Hypothalamus (tissue), 51 donors: ENCODE measurements at places on chromosomes 1 and 21.

DNA sequence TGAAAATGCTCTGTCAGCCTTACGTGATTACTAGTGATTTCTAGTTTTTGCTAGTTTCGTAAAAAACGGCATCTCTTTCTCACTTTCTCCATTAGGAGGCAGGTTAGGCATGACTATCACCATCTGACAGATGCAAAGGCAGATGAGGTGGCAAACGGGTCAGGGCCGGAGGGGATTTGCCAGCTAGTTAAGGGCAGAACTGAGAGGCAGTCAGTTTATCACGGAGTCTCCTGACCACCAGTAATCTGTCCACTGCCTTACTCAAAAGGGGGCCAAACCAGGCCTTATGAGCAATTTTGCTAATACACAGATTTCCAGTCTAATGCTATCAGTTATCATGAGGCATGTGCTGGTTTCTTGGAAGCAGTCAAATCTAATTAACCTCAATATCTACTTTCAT is 159.3 kb downstream of the TSEN15 start:
- DNase-seq = no peak

- DNase-seq = no peak
Observed at GRCh38 chr1:205915354-205915990, 27.8 kb downstream of the SLC26A9 start.

DNA sequence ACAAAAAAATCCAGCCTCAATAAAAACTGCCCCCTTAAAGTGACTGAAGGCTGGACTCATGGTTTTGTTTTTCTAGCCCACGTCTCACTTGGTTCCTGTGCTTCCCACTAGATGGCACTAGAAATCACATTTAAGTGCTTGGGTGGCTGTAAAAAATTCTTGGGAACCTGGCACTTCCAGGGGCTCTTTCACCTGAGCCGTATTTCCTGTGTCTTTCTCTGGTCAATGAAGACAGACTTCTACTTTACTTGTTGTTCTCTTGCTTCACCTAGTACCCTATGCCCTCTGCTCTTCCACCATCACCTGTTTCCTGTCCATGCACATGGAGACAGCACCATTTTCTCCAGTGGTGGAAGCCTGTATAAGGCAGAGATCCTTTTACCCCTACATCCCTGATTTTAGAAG is 20.0 kb downstream of the METTL13 start:
- DNase-seq = no peak

- no peak for DNase-seq
Observed at GRCh38 chr1:119929643-119930315, 33.5 kb upstream of the ADAM30 start.

DNA sequence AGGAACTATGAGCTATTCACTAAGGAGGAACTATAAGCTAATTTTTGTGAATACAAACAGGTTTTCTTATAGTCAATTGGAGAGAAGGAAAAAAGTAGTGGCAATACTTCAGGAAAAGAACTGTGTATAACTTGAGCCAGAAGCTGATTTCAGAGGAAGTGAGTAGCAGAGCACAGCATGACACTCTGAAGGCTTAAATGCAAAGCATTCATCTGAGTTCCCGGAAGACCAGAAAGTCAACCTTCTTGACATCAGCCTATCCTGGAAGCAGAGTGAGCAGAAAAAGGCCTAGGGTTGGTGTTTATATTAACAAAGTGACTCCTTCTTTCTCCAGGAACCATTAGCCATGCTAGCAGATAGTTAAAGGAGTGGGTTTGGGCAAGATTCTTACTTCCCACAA is 545.2 kb downstream of the MRPL39 start:
- DNase-seq = no peak

GRCh38 chr1:66353257-66353656 is 180.7 kb upstream of the SGIP1 start:
- peak; percentile 67 for DNase-seq

GRCh38 chr1:195981448-195982139 is 626.6 kb downstream of the KCNT2 start:
- no peak for DNase-seq

DNA sequence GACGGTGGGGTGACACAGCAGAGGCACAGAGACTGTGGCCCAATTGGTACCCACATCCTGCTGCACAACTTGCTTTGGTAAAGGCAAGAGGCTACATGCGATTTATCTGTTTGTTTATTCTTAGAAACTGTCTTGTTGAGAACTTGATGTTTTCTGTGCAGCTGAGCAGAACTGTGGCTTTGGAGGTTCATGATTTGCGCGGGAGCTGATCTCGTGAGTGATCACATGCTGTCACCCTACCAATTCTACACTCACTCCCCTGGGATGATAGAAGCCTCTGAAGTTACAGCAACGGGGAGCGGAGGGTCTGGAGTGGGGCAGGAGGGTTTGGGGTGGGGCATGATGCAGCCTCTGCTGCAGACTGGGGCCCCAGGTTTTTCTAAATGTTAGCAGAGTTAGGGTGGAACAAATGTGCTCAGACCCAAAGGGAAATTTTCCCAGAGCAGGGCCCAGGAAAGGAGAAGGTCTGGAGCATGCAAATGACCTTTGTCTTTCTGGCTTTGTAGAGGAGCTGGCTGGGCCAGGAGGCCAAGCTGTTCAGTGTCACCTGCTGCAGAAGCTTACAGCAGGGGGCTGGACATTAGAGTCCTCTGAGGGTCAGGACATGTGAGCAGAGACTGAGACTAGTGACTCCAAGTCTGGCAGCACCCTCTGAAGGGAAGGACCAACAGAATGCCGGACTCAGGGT is 83.6 kb downstream of the GRIK3 start:
- DNase-seq = no peak

DNA sequence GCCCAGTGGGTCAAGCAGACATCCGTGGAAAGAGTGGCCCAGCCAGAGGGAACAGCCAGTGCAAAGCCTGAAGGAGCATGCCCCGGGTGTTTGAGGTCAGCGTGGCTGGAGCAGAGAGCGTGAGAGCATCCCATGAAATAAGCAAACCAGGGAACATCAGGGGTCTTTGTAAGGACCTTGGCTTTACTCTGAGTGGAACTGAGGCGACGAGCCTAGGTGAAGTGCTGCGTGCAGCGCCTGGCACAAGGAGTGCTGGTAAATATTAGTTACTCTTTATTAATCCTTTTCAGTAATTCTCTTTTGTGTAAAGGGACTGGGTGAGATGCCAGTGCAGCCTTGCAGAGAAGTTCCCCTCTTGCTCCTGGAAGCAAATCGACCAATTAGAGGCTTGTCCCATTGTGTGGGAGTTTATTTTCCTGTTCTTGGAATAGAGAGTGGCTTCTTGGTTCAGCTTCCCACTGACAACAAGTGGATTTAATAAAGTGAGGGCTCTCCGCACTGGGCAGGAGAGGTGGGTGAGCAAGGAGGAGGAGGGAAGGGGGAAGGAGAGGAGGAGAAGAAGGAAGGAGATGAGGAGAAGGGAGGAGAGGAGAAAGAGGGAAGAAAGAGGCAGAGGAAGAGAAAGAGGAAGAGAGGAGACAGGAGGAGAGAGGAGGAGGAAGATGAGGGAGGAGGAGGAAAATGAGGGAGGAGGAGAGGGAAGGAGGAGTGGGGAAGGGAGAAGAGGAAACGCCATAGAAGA is 37.6 kb upstream of the DISP3 start:
- DNase-seq = no peak

- no peak for DNase-seq
Observed at GRCh38 chr1:214494706-214495105, 56.7 kb downstream of the PTPN14 start.

- no peak for DNase-seq
Observed at GRCh38 chr1:153680120-153680403, 1.6 kb downstream of the NPR1 start.

- DNase-seq = no peak
Observed at GRCh38 chr1:211619033-211619996, 40.4 kb upstream of the SLC30A1 start.

DNA sequence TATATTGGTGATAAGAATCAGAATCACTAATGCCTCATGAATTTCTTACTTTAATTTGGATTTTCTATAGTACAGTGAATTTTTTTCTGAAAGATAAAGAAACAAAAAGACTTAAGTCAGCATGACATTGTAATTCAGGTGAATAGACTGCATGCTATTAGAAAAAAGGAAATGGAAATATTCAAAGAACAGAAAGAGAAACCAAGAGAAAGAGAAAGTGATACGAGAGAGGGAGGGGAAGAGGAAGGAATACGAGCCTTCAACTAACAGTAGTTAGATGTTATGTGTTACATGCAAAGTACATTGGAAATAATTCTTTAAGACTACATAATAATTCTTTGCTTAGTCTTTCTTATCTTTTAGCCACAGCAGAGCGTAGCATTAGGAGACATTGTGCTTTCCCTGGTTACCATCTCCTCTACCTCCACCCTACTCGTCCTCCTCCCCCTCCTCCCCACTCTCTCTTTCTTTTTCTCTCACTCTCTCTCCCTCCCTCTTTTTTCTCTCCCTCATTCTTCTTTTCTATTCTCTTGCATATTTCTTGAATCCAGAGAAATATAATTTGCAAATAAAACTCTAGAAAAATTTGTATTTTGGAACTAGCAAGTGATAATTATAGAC is 46.4 kb upstream of the ADGRL4 start:
- DNase-seq = no peak

DNA sequence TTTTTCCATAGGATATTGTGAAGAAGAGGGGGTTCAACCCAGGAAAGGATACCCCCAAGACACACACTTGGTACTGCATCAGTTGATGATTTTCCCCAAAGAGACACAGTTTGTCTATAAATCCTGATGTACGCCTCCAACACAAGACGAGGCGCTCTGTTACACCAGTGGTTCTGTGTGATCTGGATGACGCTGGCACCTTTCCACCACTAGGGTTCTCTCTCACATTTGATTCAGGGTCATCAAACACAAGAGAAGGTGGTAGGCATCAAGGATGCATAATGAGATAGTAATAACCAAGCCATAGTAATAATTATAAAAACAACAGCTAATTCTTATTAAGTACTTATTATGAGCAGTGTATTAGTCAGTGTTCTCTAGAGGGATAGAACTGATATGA is 508.8 kb upstream of the ZP4 start:
- no peak for DNase-seq

DNA sequence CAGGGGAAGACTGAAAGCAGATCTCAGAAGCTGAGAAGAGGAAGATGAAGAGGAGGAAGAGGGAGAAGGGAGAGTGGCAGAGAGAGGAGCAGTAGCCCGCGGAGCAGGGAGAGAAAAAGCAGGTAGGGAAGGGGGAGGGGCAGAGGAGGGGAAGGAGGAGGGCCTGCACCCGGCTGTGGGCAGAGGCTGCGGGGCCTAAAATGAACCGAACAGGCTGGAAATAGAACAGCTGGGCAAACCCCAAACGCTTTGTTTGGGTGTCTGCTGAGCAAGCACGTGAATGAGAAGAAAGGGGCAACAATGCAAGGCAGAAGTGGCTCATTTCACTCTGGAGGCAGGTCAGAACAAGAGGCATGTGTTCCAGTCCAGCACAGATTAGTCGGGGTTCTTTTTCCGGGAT is 33.5 kb downstream of the KCNC4 start:
- no peak for DNase-seq

- no peak for DNase-seq
Observed at GRCh38 chr1:85933961-85934360, 222.6 kb downstream of the COL24A1 start.

DNA sequence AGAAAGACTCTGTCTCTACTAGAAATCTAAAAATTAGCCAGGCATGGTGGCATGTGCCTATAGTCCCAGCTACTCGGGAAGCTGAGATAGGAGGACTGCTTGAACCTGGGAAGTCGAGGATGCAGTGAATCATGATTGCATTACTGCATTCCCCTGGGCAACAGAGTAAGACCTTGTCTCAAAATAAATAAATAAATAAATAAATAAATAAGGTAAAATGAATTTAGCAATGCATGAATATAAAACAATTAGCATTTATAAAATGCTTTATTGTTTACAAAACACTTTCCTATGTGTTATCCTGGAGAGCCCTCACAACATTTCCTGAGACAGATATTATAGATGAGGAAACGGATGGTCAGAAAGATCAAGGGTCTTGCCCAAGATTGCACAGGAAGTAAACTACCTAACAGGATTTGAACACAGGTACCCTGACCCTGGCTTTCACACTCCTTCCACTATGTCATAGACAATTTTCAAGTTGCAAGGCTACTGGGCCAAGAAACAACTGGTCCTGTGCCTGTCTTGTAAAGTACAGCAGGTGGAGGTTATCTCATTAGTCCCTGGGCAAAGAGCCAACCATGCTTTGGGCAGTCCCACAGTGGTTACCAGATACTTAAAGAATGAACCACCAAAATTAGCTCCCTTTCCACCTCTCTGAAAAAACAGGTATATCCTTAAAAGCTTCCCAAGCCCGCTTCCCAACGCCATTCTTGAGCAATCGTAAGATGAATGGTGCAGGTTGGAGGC is 15.4 kb upstream of the VSIG8 start:
- no peak for DNase-seq

DNA sequence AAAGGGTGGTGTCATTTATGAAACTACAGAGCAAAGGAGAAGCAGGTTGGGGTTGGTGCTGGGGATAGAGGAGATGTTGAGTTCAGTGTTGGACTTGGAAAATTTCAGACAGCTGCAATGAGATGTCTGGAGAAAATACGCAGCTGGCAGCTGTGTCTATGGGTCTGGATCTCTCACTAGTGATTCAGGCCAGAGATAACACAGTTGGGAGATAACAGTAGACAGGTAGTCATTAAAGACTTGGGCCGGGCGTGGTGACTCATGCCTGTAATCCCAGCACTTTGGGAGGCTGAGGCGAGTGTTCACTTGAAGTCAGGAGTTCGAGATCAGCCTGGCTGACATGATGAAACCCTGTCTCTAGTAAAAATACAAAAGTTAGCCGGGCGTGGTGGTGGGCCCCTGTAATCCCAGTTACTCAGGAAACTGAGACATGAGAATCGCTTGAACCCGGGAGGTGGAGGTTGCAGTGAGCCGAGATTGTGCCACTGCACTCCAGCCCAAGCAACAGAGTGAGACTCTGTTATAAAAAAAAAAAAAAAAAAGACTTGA is 2.5 kb upstream of the TFAP2E start:
- no peak for DNase-seq

- DNase-seq = no peak
Observed at GRCh38 chr1:38113159-38113666, 66.6 kb upstream of the POU3F1 start.

GRCh38 chr1:116178837-116179236 is 67.6 kb downstream of the MAB21L3 start:
- DNase-seq = no peak

DNA sequence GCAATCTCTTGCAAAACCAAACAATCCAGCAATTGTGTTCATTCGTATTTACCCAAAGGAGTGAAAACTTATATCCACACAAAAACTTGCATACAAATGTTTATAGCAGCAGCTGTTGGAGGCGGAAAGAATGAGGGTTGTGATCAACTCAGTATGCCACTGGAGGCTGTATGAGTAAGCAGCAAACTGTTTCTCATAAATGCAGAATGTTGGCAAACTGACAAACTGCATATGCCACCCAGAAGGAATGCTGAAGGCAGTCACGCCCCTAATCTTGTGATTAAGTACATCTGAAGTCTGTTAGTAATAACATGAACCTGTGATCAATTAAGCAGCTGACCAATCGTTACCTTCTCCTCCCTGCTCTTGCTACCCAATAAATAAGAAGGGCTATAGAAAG is 60.5 kb upstream of the CR2 start:
- no peak for DNase-seq

GRCh38 chr1:33738536-33738935 is 125.3 kb upstream of the HMGB4 start:
- DNase-seq = no peak
